ENCODE measurements at places on chromosomes 3 and 15.

- DNase-seq: no peak
Measured at GRCh38 chr15:59200560-59200959, 6.1 kb upstream of the LDHAL6B start.

- no peak for DNase-seq
Measured at GRCh38 chr3:45779746-45780735, 16.3 kb downstream of the SLC6A20 start.

- DNase-seq: no peak
Measured at GRCh38 chr3:48208076-48208475, 15.2 kb upstream of the CAMP start.

DNA sequence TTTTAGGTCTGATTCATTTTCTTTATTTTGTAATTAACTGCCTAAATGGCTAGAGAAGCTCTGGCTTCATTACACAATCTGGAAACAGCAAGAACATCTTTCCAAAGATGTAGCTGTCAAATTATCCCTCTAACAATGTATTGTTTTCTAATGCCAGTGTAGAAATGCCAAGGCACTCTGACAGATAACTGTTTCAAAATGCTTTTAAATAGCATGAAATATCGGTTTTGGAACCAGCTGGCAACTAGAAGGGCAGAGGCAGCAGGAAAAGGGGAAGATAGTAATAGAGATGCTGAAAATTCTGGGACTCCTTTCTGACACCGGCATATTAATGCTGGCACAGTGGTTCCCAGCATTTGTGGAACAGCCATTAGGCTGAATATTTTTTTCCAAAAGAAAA, 26.1 kb downstream of the MORC1 start:
- DNase-seq: no peak

DNA sequence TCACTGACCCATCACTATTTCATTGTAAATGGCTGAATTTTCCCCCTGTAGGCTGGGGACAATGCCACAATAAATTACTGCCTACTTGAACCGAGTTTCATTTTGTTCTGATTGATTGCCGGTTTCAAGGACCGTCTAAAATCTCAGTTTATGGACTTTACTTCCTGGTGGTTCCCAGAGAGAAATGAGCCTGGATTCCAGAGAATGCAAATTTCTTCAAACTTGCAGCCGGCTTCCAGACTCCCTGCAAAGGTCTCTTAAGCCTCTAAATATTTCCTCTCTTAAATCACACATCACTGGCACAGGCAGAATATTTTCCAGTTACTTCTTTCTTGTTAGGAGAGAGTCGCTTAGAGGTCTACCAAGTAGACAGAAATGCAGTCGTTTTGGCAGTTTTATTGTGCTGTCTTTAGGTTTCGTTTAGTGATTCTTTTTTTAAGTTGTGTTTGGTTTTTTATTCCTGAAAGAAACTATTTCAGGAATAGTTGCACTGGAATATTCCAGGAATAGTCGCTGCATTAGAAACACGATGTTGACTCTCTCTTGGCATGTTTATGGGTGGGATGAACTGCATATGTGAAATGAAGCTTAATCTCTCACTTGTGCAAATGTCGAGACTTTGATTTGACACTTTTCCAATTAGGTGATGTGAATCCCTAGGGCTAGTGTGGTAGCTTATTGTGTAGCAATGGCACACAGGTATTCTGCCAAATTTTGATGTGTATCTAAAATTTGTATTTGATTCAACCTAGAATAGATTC, 284.1 kb upstream of the NR2E3 start:
- no peak for DNase-seq

DNA sequence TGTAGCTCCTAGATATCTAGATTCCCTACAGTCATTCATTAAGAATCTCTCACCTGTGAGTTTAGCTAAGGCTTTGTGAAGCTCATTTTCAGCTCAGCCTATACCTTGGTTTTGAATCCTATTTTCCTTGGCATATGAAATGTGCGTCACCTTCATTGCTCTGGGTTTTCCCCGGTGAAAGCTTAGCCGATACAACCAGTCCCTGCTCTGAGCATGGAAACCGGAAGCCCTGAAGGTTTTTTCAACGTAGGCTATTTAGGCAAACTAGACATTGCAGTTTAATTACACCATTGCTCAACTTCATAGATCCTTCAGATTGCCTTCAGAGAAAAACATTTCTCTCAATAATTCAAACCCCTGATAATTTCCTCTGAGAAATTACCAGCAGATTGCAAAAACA, 206.8 kb upstream of the TPRG1 start:
- DNase-seq: no peak

DNA sequence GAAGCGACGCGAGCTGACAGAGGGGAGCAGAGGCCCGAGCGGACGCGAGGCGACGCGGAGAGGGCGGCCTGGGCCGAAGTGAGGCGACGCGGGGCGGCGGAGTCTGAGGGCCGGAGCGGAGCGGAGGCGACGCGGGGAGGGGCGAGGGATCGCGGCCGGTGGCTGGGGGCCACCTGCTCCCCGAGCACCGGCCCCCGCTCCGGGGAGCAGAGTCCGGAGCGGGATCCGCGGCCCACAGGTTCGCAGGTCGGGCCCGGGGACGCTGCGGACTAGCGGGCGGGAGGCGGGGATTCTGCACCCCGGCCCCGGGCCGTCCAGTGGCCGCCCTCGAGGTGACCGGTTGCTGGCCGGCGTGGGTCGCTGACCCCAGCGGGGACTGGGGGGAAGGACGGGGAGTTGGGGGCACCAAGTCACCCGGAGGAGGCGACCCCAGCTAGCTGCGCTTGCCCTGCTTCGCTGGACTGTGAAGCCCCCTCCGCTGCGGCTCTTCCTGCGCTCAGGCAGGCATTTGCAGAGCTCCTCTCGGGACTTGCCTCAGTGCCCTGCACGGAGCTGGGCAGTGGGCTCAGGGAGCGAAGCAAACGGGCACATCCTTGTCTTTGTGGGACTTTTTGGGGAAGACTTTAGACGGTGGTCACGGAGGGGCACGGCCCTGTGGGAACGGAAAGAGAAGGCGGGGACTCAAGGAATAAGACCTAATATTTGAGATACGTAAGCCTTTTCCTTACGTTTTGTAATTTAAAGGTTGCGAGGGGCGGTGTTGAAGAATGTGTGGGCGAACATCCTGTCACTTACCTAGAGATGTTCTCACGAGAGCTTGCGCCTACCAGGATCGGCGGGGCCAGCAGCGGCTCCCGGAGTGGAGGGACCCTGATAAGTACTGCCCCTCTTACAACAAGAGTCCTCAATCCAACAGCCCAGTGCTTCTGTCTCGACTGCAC, 566 bp downstream of the HMCES start:
- DNase-seq: peak; percentile 61

DNA sequence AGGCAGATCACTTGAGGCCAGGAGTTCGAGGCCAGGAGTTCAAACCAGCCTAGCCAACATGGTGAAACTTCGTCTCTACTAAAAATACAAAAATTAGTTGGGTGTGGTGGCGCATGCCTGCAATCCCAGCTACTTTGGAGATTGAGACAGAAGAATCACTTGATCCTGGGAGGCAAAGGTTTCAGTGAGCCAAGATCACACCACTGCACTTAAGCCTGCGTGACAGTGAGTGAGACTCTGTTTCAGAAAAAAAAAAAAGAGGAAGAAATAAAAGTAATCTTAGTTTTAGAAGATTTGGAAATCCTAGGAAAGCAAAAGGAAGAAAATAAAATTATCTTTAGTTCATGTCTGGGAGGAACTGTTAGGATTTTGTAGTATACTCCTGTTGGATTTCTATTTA, 77.2 kb downstream of the IL12A start:
- no peak for DNase-seq

DNA sequence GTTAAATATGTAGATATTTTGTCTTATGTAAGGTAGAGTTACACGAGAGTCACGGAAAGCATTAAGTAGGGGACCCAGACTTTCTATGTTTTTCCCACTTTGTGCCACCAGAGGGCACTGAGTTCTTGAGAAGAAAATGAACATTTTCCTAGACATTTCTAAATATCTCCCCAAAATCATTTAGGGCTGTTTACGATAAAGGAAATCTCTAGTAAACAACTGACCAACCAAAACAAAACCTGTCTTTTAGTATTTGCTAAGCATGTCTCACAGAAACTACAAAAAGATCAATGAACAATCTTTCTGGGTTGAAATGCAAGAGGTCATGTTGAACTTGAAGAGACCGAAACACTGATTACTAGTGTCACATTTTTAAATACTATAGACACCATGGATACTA, 16.1 kb downstream of the POU1F1 start:
- DNase-seq: peak; percentile 20

DNA sequence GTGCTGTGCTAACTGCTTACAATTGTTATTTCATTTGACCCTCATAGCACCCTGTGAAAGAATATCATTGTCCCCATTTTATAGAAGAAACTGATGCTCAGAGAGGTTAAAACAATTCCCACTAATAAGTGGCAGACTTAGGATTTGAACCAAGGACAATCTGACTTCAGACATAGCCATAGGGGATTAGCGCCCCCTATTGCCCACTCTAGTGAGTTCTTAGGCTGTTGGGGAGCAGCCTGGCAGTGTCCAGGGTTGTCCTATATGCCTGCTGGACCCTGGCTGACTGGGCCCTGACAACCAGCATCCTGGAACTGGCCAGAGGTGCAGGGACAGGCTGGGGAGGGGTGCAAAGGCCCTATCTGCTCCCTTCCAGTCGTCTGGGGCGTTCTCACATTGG, 15.4 kb downstream of the DPH3 start:
- DNase-seq: peak; percentile 54

DNA sequence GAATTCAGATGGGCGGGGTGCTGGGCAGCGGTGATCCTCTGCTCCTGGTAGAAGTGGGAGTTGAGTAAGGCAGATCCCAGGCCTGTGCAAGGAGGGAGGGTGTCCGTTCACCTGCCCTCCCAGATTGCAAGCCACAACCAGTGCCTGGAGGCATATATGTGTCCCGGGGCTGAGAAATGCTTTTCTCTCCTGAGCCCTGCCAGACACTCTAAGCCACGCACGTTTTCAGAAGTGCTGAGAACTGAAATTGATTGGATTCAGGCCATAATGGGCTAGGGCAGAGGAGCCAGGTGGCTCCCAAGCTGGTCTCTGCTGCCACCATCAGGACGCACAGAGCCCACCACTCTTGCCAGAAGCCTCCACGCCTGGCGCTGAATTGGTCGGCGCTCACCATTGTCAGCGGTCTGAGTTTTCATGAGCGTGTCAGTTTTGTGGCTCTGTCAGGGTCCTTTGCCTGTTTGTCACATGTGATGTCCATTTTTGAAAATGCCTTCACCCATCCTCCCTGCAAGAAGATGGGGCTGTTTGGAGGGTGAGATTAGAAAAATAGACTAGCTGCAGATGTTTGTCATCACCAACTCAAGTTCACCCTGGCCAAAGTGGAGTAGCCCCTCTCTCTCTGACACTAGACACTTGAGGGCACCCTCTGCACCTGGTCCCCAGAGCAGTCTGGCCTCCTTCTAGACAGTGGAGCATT, 15.4 kb upstream of the BFSP2 start:
- peak; percentile 70 for DNase-seq

- DNase-seq: no peak
Measured at GRCh38 chr3:58180940-58181587, 29.7 kb downstream of the DNASE1L3 start.

DNA sequence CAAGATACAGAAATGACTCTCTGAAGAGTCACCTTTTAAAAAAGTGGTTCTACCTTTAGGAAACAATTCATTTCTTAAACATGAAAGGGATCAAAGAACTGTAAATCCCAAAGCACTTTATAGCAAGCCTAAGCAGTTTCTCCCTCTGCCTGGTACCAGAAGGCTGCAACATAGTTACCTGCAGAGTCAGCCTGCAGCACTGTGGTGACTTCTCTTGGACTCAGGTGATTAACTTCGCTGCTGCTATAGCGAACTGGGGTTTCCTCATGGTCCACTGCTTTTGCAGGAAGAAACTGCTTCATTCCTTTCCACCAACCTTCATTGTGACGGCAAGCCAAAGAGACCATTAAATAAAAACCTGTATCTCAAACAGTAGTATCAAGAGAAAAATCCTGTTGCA, 37.3 kb downstream of the ST3GAL6 start:
- DNase-seq: no peak

- DNase-seq: no peak
Measured at GRCh38 chr3:10463533-10464434, 41.6 kb downstream of the ATP2B2 start.

DNA sequence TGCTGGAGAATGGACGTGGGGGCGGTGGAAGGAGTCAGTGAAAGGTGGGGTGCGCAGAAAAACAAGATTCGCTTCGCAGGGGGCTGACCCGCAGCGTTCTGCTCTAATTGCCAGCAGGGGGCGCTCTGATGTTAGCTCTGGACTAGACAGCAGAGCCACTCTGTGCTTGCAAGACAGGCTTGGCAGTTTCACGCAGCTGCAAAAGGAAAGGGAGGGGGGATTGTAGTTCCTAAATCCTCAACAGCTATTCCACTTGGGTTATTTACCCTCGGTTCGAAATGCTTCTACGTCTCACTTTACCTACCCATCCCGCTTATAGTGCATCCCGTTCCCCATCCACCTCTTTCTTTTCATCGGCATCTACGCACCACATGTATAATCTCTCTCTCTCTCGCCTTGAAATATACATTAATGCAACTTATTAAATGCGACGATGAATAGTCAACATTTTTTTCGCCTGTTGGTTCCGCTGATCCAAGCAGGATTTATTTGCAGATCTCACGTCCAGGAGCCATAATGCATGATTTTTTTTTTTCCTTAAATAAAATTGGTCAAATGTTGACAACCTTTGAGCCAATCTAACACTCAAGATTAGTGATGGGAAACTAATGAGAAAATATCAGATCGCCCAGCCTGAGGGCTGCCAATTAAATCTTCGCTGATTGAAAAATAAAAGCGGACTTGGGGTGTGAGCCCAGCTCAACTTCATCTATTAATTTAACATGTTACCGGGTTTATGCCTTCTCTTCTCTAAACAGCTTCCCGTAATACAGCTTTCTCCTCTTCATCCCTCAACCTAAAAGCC, 216.4 kb downstream of the MEIS2 start:
- DNase-seq: peak; percentile 81

DNA sequence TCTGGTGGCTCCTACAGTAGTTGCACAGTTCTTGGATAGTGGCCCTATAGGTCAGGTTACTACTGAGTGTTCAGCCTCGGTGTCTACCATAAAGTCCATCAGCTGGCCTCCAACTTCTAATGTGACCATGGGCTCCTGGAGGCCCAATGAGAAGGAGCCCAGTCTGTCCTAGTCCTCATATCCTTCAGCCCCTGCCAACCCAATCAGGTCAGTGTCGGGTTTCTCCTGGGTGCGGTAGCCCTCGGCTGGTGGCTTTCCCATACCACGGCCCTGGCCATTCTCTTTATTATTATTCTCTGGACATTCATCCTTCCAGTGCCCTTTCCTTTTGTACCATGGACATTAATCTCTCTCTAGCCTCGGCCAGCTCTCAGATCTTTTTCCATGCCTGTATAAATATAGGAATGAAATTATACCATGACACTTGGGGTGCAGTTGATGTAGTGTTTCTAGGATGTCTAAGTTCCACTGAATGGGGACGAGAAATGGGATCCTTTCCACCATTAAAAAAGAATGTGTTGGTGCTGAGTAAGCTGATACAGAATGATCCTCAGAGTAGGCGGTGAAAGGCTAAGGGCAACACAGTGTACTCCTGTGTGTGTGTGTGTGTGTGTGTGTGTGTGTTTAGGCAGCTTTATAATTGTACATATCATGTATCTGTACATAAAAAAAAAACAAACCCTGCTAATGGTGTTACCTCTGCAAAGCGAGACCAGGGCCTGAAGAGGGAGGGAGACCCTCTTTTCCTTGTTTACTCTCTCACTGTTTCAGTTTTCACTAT, 19.3 kb upstream of the NOX5 start:
- no peak for DNase-seq

All from urothelium cell line (cell line).